ENCODE measurements at places on chromosomes 13 and 19.

DNA sequence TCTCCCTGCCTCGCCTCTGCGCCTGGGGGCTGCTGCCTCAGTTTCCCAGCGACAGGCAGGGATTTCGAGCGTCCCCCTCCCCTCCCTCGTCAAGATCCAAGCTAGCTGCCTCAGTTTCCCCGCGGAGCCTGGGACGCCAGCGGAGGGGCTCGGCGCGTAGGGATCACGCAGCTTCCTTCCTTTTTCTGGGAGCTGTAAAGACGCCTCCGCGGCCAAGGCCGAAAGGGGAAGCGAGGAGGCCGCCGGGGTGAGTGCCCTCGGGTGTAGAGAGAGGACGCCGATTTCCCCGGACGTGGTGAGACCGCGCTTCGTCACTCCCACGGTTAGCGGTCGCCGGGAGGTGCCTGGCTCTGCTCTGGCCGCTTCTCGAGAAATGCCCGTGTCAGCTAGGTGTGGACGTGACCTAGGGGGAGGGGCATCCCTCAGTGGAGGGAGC is 722 bp upstream of the ICAM1 start:
- DNase-seq: peak; percentile 58

- DNase-seq: no peak
Observed at GRCh38 chr13:74730556-74731331, 596.5 kb upstream of the KLF12 start.

- no peak for DNase-seq
Observed at GRCh38 chr19:3844596-3844995, 24.2 kb downstream of the ZFR2 start.

DNA sequence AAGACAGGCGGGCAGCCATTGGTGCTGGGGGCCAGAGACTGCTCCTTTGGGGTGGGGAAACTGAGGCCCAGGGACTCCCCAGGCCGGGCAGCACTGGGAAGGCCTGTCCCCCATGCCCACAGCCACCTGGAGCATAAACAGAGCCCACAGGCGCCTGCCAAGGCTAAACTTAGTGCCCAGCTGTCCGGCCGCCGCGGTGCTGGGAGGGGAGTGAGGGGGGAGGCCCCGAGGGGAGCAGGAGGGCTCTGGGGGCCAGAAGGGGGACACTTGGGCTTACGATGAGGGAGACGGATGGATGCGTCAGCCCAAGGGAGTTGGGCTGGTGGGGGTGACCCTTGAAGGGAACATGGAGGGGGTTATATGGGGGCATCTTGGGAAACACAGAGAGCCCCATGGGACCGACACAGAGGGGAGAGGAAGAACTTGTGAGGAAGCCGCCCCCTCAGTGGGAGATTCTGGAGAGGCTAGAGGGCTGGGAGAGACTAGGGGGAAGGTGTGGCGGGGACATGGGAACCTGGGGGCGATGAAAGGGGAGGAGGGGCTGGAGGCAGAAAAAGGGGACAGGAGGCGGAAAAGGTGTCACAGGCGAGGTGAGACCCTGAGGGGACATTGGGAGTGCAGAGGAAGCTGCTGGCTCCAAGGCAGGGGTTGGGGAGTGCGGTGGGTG is 2.2 kb downstream of the CERS1 start:
- no peak for DNase-seq

- DNase-seq: no peak
Observed at GRCh38 chr19:47582320-47582909, 9.5 kb upstream of the ZNF541 start.

- DNase-seq: no peak
Observed at GRCh38 chr13:21516805-21517204, 57.7 kb upstream of the ZDHHC20 start.

GRCh38 chr13:84999252-84999651 is 800.0 kb downstream of the SLITRK6 start:
- DNase-seq: no peak

GRCh38 chr19:55242517-55242916 is 14.0 kb upstream of the TMEM86B start:
- DNase-seq: no peak

DNA sequence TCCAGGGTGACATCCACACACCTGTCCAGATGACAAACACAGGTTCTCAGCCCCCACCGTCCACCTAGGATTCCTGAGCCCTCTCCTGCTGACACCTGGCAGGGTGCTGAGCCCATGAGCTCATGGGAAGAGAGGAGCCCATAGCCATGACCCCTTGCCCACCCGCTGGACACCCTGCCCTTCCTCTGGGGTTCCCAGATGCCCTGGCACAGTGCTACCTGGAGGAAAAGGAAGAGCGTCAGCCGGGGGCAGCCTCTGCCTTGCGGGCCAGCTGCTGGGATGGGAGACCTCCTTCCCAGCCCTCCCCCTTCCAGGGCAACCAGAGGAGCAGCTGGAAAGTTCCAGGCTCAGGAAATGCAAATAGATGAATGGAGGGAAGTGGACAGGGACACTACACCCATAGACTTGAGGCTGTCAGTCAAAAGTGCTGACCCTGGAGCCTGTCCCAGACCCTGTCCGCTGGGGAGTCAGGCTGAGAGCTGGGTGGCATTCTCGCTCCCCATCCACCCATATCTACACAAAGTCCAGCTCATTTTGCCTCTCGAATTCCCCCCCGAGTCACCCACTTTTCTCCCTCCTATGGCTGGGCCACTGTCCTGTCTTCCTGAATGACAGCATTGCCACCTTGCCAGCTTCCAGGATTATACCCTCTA is 12.3 kb upstream of the ARHGEF18 start:
- DNase-seq: no peak

DNA sequence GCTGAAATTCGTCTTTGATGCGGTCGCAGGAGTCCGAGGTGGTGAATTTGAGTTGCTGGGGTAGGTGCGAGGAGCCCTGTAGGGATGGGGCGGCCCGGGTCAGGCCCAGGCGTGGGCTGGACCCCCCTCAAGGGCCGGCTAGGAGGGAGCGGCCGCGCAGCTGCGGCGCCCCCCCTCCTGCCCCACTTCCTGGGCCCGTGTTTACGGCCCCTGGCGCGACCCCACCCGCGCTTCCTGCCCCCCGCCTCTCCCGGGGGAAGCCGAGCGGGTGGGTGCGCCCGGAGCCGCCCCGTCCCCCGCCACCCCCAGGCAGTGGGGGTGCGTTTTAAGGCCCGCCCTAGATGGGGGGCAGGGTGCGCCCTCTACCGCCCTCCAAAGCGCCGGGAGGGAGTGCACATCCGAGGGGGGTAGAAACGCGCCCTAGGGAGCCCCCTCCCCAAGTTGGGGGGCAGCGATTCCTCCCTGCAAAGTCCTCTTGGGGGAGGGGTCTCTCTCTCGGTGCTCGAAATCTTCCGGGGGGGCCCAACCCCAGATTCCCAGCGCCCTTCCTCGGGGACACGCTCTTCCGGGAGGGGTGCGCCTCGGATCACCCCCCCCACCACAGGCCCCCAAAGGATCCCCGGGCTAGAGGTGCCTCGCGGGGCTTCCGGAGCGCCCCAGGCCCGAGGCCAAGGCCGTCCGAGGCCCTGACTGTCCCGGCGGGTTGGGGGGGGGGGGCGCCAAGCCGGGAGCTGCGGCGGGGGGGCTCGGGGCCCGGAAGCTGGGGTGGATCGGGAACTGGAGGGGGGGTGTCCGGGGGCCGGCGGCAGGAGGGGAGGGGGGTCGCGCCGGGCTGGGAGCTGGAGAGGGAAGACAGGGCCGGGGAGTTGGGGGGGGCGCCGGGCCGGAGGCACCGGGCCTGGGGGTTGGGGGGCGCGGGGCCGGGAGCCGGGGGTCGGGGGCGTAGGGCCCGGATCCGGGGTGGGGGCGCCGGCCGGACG is 823 bp downstream of the TLE5 start:
- peak; percentile 44 for DNase-seq

GRCh38 chr19:844546-844971 is 3.8 kb downstream of the PRTN3 start:
- no peak for DNase-seq

DNA sequence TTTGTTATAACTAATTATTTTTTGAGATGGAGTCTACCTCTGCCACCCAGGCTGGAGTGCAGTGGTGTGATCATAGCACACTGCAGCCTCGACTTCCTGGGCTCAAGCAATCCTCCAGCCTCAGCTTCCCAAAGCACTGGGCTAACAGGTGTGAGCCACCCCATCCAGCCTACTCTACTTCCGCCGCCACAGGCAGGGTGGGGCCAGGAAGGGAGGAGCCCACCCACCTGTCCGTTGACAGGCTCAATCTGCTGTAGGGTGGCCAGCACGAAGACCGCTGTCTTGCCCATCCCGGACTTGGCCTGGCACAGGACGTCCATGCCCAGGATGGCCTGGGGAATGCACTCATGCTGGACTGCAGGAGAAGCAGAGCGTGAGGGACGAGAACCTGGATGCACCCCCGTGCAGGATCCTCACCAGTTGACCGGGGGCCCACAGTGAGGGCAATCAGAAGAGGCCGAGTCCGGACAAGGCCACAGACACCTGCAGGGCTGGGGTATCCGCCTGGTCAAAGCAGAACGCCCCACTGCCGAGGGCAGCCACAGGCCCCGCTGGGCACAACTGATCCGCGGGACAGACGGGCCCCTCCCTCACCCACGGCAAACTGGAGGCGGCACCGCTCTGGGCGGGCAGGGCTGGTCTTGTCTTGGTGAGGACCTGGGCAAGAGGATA is 6.7 kb downstream of the DDX39A start:
- DNase-seq: no peak

DNA sequence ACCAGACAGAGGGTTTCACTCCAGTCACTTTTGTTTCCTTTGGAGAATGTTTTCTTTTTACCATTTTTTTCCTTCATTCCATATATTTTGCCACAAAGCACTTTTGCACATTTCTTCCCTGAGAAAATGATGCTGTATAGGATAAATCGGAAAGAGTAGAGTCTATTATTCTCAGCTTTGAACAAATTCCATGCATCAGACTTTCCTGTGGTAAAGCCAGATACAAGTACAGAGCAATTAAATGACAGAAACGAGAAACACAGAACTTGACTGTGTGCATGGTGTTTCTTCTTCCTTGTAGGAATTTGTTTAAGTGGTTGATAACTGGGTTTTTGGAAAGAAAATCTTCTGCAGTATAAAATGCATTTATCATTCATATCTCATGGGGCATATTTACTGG is 107.4 kb upstream of the CSNK1A1L start:
- DNase-seq: no peak

DNA sequence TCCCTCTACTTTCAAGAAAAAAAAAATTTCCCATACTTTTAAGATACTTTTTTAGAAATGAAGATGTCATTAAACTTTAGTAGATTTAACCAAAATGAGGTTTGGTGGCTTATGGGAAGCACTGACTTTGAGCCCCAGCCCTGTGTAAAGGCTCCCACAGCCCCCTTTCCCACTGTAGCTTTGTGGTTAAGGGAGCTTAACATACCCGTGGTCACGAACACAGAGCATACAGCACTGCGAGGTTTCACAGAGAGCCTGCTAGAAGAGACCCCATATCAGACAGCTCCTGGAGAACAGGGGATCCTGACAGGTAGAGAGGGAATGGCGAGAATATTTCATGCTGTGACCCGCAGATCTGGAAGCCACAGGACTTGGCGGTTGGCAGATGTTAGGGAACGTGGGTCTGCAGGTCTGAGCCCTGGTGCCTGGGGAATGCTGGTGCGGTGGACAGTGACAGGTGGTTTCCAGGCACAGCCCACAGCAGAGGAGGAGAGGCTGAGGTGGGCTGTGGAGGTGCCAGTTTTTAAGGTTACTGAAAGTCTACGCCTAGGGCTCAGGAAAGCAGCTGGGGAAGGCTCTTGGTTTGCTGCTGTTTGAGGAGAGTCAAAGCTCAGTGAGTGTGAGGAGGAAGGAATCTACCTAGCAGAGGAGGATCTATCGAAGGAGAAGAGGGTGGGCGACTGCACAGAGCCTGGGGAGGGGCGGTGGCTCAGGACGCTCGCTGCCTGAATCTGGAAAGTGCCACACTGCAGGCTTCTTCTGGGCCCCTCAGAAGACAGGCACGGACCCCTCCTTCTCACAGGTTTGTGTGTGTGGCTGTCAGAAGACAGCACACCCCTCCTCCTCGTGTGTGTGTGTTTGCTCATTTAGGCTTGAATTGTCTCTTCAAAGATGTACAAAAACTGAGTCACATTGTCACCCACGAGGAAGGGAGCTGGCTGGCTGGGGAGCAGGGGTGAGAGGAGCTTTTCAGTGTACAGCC is 49.9 kb downstream of the SLC7A9 start:
- no peak for DNase-seq

GRCh38 chr19:52941941-52942385 is 18.7 kb upstream of the ZNF888 start:
- no peak for DNase-seq

DNA sequence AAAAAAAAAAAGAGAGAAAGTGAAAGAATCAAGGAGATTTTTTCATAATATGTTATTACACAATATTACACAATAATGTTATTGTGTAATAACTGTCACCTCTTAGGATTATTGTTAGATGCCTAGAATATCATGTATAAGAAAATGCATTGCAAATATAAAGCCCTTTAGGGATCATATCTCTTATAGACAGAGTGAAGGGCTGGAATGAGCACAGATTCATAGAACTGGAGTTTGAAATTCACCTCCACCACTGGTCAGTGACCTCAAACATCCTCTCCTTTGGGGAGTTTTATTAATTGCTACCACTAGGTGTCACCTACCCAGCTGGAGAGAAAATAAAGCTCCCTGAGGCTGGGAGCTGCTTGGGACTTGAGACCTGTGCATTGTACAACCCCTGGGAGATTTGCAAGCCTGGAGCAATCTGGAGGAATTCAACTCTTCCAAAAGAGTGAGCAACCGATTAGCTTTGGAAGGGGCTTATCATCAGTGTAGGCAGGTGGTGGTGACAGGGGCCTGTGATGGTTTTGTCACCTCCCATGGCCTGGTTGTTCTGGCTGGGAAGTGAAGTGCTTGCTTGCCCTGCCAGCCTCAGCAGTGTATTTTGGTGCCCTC is 30.3 kb upstream of the FRY start:
- no peak for DNase-seq

DNA sequence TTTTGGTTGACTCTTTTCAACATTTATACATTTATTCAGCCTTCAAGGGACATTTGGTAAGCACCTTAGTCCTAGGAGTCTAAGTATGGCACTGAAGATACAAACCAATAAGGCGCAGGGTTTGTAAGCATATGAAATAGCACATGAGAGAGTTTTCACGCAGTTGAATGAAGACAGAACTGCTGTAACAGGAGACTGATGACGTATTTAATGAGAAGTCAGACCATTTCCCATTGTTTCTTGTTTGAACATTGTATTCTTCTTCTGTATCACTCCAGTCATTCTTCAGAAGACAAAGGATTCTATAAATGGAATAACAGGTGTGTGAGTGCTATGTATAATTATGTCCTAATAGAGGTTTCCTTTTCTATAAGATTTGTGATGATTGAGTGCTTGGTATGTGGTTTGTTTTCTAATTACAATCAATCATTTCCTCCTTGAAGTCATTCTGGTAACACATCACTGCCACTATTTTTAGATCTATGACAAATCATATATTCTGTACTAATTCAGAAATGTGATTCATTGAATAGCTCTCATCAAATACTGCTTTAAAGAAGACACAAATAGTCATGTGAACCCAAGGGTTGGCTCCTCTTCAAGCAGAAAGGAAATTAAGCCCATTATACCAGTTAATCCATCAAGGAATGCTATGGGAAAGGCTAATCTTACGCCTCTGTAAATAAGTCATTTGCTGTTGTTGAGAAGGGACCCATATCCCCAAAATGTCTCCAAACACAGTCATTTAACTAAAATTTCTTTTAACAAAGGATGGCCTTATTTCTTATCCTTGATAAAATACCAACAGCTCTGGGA is 222.8 kb upstream of the NBEA start:
- DNase-seq: no peak

GRCh38 chr19:47511681-47512080 is 3.2 kb downstream of the NAPA start:
- no peak for DNase-seq
